ENCODE measurements at places on chromosomes 2 and 18.

GRCh38 chr2:61575447-61575859 is 37.3 kb upstream of the XPO1 start:
- DNase-seq: no peak

DNA sequence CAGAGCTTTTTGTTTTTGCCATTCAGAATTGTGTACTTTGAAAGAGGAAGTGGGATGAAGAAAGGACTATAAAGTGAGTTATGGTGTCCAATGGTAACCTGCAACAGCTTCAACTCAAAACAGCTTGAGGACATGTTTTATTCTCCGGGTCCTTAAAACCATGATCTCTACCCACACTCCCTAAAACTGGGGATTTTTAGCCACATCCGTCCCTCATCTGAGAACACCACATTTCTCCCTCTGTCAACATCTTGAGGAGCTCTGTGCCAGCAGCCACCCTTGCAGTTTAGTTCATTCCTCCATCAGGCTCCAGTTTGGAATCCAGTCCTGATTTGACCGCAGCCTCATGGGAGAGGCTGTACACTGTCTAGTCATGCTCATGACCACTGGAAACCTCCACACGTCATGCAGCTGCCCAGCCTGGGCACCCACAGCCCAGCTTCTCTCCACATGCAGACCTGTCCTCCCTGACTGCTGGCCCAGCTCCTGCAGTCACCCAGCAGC is 62.6 kb downstream of the C18orf63 start:
- DNase-seq: no peak

GRCh38 chr2:124250433-124250832 is 225.3 kb downstream of the CNTNAP5 start:
- no peak for DNase-seq

DNA sequence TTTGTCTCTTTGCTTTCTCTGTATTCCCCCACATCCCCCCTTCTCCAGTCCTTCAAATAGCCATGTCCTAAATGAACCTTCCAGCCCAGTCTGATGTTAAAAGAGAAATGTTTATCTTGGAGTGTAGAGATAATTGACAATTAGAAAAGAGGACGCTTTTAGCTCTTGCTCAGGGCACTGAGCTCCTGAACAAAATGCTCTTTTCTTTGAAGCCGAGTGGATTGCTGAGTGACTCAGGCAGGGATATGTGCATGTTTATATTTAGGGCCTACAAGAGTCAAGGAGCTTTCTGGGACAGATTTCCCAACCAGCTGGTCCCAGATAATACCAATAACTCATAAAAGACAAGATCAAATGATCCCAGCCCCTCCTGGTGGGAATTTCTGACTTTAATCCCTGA is 88.0 kb upstream of the SETBP1 start:
- DNase-seq: no peak

DNA sequence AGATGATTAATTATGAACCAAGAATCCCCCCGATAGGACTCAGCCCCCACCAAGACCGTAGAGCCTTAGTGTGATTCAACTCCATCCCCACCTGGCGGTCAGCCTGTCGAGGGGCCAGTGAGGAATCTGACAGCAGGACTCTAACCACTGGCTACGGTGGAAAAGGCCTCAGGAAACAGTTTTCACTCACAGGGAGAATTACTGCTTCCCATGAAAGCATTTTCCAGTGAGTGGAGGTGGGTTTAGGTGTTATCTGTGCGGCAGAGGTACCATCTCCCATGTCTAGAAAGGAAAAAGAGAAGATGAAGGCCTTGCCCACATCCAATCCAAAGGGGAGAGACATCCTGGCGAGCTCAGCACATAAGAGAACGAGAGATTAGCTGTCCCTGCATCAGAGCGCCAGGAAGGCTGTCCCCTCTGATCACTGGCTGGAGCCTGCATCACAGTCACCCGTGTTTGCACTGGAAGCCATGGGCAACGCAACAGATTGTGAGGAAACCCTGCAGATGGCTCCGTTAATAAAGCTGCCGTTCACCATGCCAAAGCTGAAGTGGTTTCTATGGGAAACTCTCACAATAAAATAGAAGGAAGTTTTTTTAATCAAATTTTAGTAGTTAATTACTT is 22.3 kb downstream of the COX7A2L start:
- no peak for DNase-seq

- DNase-seq: no peak
Measured at GRCh38 chr2:2926858-2927175, 450.8 kb downstream of the EIPR1 start.

- no peak for DNase-seq
Measured at GRCh38 chr2:70778676-70779075, 10.7 kb upstream of the ADD2 start.

DNA sequence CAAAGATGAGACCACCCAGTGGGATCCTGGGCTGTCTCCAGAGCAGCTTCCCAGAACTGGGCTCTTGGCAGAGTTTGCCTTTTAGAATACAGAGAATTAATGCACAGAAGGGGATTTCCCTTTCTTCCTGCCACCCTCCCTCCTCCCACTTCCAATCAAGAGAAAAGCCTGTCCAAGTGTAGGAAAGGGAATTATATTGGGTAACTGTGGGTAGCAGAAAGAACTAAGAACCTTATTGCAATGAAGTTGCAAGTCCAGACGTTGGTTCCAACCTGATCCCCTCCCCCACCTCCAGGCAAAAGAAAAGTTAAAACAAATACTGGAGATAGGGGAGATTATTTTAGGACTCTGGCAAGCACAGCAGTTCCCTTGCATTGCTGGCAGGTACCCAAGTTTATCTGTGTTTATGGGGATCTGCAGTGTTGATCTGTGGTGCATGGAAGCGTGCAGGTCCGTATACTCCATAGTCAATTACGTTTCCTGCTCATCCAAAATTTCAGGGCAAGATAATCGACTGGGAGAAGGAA is 114.3 kb downstream of the PRKCE start:
- DNase-seq: no peak
